ENCODE measurements at places on chromosomes 4 and X.

DNA sequence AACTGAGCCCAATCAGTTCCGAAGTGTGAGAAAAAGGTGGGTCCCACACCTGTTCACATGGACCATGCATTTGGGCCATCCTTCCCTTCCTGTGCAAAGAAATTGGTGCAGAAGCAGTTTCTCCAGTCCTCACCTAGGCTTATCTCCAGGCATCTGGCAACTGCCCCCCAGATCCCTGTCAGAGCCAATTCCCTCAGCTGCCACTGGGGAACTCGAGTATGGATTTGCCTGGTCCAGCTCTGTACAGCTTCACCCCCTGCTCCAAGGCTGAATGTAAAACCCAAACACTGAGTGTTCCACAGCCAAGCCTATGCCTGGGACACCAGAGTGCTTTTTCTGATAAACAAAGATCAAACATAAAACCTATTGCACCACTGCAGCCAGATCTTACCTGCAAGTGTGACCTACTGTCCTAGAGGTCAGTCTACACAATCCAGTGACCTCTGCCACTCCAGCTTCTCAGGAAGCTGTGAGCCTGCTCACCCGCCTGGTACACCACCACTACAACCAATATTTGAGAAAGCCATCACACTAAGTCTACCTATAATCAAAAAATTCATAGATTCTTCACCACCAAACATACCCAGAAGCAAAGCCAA, 136.4 kb downstream of the STPG2 start:
- no peak for DNase-seq

DNA sequence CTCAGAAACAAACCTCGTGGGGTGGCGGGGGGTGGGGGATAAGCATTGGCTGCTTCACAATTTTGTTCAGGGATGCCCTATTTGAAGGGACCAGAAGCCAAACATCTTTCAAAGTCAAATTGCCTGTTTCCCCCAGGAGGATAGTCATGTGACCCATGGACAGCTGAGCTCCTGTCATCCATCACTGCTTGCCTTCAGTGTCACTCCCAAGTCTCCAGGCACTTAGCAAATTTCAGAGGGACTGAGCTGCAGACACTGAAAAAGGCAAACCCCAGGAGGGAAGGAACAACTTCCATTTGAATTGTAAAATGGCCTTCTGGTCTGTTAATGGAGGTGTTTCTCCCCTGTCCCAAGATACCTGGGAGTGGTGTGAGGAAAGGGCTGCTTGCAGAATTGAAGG, 73.4 kb downstream of the FRMPD3 start:
- no peak for DNase-seq

GRCh38 chrX:55111578-55112254, 22.9 kb downstream of the PAGE2 start:
- DNase-seq: no peak

- no peak for DNase-seq
Observed at GRCh38 chr4:107600983-107601382, 119.1 kb downstream of the PAPSS1 start.

DNA sequence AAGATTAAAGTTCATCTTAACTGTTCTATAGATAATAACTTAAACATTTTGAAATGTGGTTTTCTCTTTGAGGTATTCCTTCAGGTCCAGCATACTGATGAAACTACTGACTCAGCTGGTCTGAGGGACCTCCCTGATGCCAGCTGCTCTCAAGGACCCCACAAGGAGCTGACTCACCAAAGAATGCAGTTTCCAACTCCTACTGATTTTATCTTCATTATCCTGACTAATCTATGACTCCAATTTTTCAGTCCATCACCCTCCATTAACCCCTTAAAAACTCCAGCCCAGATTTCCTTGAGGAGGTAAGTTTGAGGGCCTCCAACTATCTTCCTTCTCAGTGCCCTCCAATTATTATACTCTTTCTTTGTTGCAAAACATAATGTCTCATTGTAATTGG, 1.4 kb upstream of the UGT2B4 start:
- DNase-seq: no peak

DNA sequence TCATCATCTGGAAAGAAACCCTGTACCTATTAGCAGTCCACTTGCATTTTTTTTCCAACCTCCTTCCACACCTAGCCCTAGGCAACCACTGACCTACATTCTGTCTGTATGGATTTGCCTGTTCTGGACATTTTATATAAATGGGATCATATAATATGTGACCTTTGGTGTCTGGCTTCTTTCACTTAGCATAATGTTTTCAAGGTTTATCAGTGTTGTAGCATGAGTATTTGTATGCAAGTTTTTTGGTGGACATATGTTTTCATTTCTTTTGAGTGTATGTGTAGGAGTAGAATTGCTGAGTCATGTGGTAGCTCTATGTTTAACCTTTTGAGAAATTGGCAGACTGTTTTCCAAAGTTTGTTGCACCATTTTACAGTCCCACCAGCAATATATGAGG, 198.6 kb downstream of the CEP135 start:
- DNase-seq: no peak

GRCh38 chrX:139202742-139203420, 327.7 kb upstream of the F9 start:
- no peak for DNase-seq
